ENCODE measurements at places on chromosomes 7 and 10.

GRCh38 chr10:115665549-115665948 is 572.4 kb downstream of the ATRNL1 start:
- no peak for DNase-seq

GRCh38 chr10:82277591-82277990 is 402.6 kb downstream of the NRG3 start:
- peak; percentile 6 for DNase-seq

- no peak for DNase-seq
Measured at GRCh38 chr7:71009636-71010035, 122.3 kb upstream of the GALNT17 start.

GRCh38 chr10:131912620-131913019 is 11.8 kb downstream of the PPP2R2D start:
- no peak for DNase-seq

DNA sequence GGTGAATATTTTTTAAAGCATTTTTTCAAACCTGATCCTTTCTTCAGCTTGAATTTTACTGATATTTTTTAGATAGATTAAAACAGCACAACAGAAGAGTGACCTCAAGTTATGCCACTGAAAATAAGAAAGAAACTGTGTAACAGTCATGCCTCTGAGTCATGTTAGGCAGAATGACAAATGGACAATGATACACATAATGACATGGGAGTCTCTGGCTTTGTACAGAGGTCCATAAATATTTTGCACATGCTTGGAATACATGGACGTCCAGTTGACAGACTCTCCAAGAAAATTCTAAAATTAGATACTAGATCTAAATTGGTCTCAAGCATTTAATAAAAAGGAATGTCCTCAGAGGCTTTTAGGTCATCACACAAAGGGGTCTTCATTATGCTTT is 21.9 kb upstream of the SEMA3A start:
- DNase-seq, result no peak

DNA sequence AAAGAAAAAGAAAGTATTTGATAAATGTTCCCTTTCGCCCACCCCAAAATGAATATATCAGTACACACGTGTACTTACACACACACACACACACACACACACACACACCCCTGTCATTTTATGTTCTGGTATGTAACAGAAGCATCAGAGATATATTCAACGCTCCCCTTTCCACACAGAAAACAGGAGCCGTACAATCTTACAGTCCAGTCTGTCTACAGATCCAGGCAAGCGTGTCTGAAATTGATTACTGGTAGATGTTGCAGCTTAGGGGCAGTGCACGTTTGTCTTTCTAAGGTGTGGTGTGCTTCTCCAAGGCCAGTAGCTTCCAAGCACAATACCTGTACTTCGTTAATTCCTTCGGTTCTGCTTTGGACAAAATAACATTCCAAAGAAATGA is 143.7 kb upstream of the RNF32 start:
- DNase-seq, result no peak

- DNase-seq, result no peak
Measured at GRCh38 chr7:44398511-44398911, 73.1 kb upstream of the CAMK2B start.

DNA sequence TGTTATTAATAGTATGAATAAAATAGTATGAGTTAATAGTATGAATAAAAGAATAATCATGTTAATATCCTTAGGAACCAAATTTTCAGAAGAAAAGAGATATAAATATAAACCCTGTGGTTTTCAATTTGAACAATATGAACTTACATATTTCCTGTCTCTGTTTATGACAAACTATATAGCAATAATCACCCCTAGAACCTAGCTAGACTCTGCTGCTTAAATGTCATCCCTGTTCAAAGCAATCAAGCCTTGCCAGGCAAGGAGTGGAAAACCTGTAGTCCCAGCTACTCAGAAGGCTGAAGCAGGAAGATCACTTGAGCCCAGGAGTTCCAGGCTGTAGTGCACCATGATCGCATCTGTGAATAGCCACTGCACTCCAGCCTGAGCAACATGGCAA is 36.5 kb downstream of the P4HA1 start:
- no peak for DNase-seq

DNA sequence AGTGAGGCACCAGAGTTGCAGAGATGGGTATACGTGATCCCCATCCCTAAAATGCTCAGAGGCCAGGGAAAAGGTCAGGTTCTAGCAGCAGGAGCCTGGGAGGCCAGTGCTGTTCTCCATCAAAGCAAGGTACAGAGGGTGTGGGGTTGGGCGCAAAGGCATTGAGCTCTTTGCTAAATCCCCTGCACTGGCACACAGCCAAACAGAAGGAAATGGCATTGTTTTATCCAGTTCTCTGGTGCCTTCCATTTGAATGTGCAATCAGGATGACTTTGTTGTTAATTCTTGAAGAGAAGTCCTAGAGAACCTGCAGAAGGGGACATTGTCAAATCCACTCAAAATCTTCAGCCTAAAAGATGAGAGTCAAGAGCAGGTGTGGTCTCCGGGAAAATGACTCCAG is 111.3 kb upstream of the CHST15 start:
- DNase-seq, result no peak

DNA sequence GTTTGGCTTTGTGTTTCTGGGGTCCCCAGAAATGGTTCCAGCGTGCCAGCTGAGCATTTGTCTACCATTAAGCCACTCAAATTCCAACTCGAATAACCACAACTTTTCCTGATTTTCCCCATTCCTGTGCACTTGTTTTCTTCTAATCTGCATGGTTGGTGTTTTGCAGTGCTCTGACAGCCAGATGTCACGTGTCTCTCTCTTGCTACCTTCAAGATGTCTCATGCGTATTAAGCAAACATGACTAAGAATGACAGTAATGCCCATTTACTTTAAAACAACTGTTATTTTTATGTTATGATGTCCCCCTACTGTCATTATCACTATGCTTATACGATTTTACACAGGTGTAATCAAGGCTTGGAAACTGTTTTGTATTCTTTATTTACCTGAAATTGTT is 35.2 kb upstream of the MXI1 start:
- no peak for DNase-seq

GRCh38 chr7:148180075-148180474 is 410.5 kb upstream of the C7orf33 start:
- DNase-seq, result no peak

- DNase-seq, result no peak
Measured at GRCh38 chr7:93014410-93014809, 103.4 kb downstream of the SAMD9 start.

GRCh38 chr7:75892634-75893272 is 13.9 kb downstream of the RHBDD2 start:
- DNase-seq, result peak; percentile 78

DNA sequence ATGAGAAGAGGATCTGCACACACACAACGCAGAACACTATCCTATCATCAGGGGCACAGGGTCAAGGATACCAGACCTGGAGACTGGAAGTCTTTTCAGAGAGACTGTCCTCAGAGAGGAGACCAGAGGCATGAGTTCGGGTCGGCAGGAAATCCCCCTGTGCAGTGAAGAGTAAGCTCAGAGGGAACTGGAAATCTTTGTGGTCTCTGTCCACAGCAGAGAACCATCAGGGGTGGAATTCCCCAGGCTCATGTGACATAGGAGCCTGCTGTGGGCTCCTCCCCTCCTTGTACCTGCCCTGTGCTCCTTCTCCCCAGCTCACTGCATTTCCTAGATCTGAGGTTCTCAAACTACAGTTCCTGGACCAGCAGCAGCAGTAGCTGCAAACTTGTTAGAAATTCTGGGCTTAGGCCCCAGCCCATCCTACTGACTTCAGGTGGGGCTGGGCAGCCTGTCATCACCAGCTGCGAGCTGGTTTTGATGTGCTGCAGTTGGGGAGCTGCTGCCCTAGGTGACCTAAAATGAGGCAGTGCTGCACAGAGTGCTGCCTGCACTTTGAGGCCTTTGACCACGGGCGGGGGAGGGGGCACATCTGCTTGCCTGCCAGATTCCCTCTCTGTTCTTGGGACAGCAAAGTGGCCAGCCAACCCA is 2.4 kb downstream of the ZMIZ2 start:
- peak; percentile 45 for DNase-seq

DNA sequence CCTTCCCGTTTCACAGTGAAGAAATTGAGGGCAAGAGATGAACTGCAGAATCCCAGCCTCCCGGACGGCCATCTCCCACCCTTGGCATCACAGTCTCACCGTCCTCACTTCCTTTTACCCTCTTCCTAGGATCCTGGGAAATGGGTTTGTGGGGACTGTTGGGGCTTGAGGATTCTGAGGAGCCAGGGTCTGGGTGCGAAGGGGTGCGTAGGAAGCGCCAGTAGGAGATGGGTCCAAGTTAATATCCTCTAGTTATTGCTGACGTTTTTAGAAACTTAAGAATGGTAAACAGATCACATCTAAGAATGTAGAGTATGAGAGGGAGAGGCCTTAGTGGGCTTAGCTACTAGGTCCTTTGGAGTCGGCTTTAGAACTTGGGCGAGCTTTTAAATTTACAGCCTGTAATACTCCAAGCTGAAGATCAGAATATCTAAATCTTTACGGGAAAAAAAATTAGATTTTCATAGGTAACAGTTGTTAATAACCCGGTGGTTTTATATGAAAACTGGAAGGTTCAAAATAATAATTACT is 696 bp downstream of the MALSU1 start:
- no peak for DNase-seq

GRCh38 chr7:15507171-15507570 is 54.6 kb downstream of the AGMO start:
- no peak for DNase-seq

DNA sequence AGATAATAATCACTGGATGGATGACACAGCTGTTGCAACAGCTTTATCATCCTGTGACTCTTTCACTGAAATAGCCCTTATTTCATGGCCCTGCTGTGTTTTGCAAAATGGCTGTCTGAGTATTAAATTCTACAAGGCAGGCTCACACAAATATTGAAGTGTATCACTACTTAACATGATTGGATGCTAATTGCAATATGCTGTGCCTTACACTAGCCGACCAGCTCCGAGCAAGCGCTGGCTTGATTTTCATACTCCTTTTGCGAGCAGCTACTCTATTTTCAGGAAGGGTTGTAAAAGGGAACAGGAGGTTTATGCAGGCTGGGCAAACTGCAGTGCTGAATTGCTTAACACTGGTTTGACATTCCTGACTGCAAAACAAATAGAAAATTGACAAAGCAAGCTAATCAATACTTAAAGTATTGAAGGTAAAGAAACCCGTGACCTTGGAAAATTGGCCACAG is 121.6 kb downstream of the CACNB2 start:
- no peak for DNase-seq

DNA sequence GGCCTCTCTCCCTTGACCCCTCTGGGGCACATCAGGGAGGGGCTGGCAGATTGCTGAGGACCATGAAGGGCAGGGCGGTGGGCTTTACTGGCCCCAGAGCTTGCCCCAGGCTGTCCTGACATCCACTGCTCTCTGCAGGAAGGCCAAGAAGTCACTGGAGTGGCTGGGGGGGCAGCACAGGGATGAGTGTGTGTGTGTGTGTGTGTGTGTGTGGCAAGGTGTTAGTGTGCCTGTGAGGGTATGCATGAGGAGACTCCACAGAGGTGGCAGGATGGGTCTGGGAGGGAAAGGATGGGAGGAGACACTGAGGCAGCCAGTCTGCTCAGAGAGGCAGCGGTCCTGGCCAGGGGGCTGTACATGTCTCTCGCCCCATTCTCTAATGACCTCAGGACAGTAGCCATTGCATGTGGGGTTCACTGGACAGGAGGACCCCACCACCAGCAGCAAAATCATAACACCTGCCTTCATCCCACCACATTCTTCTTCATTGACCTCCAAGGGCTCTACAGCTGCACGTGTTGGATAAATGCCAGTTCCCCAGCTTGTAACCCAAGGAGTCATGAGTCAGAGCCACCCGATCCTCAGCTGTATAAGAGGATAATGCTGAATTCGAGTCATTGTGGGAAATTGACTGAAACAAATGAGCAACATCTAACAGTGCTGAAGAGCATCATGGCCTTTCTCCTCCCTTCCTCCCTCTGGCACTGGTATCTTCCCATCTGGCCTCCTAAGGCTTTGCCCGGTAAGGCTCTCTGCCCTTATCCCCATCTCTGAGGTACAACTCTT is 720.5 kb downstream of the GRID1 start:
- peak; percentile 50 for DNase-seq

- DNase-seq, result no peak
Measured at GRCh38 chr10:92778091-92778490, 70.2 kb upstream of the EXOC6 start.

- DNase-seq, result no peak
Measured at GRCh38 chr10:11178606-11179515, 161.2 kb downstream of the CELF2 start.

- DNase-seq, result peak; percentile 96
Measured at GRCh38 chr10:125146791-125147579, 13.4 kb downstream of the CTBP2 start.

GRCh38 chr7:152937282-152937681 is 177.7 kb downstream of the ACTR3B start:
- no peak for DNase-seq

GRCh38 chr10:51760864-51761640 is 61.7 kb upstream of the CSTF2T start:
- DNase-seq, result no peak

GRCh38 chr7:4683043-4683883 is 1.2 kb downstream of the FOXK1 start:
- DNase-seq, result peak; percentile 52

GRCh38 chr7:105885387-105886111 is 9.2 kb upstream of the ATXN7L1 start:
- DNase-seq, result no peak

DNA sequence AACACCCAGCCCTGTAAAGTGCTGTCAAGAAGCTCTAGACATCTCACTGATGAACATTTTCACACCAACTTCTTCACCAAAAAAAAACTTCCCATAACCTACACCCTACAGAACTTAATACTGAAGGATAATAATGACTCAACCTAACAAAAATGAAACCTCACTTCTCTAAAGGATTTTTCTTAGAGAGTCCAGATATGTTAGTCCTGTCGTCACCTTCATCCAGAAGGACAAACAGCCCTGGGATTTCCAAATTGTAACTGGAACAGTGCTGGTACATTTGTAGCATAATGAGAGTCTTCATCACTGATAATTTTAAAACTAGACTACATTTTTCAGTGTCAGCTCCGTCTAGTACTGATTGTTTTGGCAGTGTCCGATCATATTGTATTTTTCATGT is 528.6 kb upstream of the CELF2 start:
- DNase-seq, result no peak

DNA sequence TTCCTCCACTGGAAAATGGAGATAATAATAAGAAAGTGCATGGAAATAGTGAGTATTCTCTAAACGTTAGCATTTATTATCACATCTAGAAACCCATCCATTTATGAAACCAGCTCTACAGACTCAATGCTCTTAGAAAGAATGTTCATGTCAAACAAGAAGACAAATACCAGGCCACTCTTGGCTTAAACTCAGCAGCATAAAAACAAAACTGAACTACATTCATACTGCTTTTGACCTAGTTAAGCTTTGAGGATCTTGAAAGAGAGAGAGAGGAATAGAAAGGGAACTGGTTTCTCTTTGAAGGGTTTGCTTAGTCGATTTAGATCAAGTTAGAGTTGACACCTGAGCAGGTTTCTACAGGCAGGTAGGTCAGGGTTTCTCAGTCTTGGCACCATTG is 332.9 kb upstream of the PRKCQ start:
- no peak for DNase-seq

DNA sequence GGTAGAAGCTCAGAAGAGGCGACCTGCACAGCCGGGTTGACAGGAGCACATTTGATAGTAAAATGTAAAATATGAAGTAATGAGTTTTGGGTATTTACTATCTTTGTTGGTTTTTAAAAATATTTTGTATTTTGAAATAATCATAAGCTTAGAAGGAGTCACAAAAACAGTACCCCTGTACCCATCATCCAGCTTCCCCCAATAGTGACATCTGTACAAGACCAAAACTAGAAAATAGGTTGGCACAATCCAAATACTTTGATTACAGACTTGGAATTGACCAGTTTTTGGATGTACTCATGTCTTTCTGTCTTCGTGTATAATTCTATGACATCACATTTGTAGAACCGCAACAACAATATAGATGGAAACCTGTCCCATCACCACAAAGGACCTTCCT is 413.1 kb upstream of the PODXL start:
- DNase-seq, result no peak
